Tongue (tissue), 3 donors: ENCODE measurements at places on chromosomes 2 and 18. TPM values are rescaled to one million over a fixed set of nuclear protein-coding genes. Genes with fewer than 3 reads are reported as not detected.

The SEPTIN10 gene
- total RNA-seq, result 113 TPM

The FAM237A gene
- total RNA-seq, result not detected

The C2orf68 gene
- total RNA-seq, result 38.5 TPM

The HAAO gene
- total RNA-seq, result 24.3 TPM

The ADAM23 gene
- total RNA-seq, result 21.3 TPM

The HOXD12 gene
- total RNA-seq, result not detected

The WDR7 gene
- 34.7 TPM for total RNA-seq

The NT5C1B gene
- total RNA-seq, result not detected

The SERPINB7 gene
- total RNA-seq, result 0.72 TPM

The RIT2 gene
- total RNA-seq, result not detected

The PSD4 gene
- 16.4 TPM for total RNA-seq

The CHN1 gene
- 19.7 TPM for total RNA-seq

The DSG1 gene
- 17.2 TPM for total RNA-seq

The SULT1C2 gene
- total RNA-seq, result 0.92 TPM

The PTPRM gene
- 109 TPM for total RNA-seq
